A549 treated with Mapracorat at 1 μM for 4 hours (cell line): ENCODE measurements at places on chromosomes 4 and X. TPM values are rescaled to one million over a fixed set of nuclear protein-coding genes. Genes with fewer than 3 reads are reported as not detected.

The CT45A5 gene
- total RNA-seq: not detected in 5 replicates

The CXCL6 gene
- total RNA-seq: not detected in 5 replicates

The ATOH1 gene
- total RNA-seq: not detected in 5 replicates

The TAF7L gene
- total RNA-seq: 0.05 to 0.20 TPM (median 0.13 TPM) in 5 replicates

The RLIM gene
- total RNA-seq: 13.0 to 17.9 TPM (median 15.4 TPM) in 5 replicates
